ENCODE measurements at places on chromosomes 2 and 18. TPM values are rescaled to one million over a fixed set of nuclear protein-coding genes. Genes with fewer than 3 reads are reported as not detected.

GRCh38 chr2:78676921-78677696, 348.4 kb upstream of the REG3G start:
- no peak for DNase-seq

GRCh38 chr2:120298173-120298835, 45.7 kb downstream of the RALB start:
- no peak for DNase-seq

- DNase-seq, result no peak
Observed at GRCh38 chr2:86249579-86250391, 50.5 kb downstream of the MRPL35 start.

Gene CDH2
- not detected for total RNA-seq

Gene IL36G
- not detected for total RNA-seq
